Lower leg skin (tissue), 4 donors: ENCODE measurements at places on chromosomes 13 and 19. TPM values are rescaled to one million over a fixed set of nuclear protein-coding genes. Genes with fewer than 3 reads are reported as not detected.

ADAT3 gene
- total RNA-seq, result 27.3 TPM

IFNL1 gene
- not detected for total RNA-seq

INSR gene
- total RNA-seq, result 97.7 TPM

ELL gene
- total RNA-seq, result 37.9 TPM

PGLYRP2 gene
- 0.37 TPM for total RNA-seq

NCR1 gene
- total RNA-seq, result not detected

RTBDN gene
- total RNA-seq, result not detected

DHDH gene
- total RNA-seq, result not detected

CGB1 gene
- total RNA-seq, result not detected

ZNF382 gene
- total RNA-seq, result 3.3 TPM

RPS19 gene
- 1,327 TPM for total RNA-seq

GSX1 gene
- not detected for total RNA-seq

C19orf81 gene
- 1.4 TPM for total RNA-seq

ZFR2 gene
- not detected for total RNA-seq

N4BP2L1 gene
- 35.1 TPM for total RNA-seq

CGB5 gene
- total RNA-seq, result not detected

HIPK4 gene
- 0.88 TPM for total RNA-seq

ZNF534 gene
- 0.19 TPM for total RNA-seq

ZNF723 gene
- total RNA-seq, result not detected

IL12RB1 gene
- total RNA-seq, result not detected

ZNF763 gene
- total RNA-seq, result 7.8 TPM

CDC16 gene
- 85.6 TPM for total RNA-seq

LINGO3 gene
- total RNA-seq, result not detected

SIGLEC11 gene
- not detected for total RNA-seq

C19orf38 gene
- 0.91 TPM for total RNA-seq

PTGIR gene
- total RNA-seq, result 3.5 TPM

GRIN3B gene
- not detected for total RNA-seq
